ENCODE measurements at places on chromosomes 3 and 15. TPM values are rescaled to one million over a fixed set of nuclear protein-coding genes. Genes with fewer than 3 reads are reported as not detected.

- DNase-seq, result no peak
These were observed 2.4 kb downstream of the RASA2 start for GRCh38 chr3:141489203-141489602.

Gene CLDN16
- total RNA-seq, result not detected

GRCh38 chr15:82568986-82569385 is 28.7 kb upstream of the RPS17 start:
- no peak for DNase-seq

Gene KLHL40
- not detected for total RNA-seq

Gene FAM107A
- 0.07 TPM for total RNA-seq

Gene NR1I2
- 0.18 TPM for total RNA-seq

Gene AAGAB
- 55.9 TPM for total RNA-seq

DNA sequence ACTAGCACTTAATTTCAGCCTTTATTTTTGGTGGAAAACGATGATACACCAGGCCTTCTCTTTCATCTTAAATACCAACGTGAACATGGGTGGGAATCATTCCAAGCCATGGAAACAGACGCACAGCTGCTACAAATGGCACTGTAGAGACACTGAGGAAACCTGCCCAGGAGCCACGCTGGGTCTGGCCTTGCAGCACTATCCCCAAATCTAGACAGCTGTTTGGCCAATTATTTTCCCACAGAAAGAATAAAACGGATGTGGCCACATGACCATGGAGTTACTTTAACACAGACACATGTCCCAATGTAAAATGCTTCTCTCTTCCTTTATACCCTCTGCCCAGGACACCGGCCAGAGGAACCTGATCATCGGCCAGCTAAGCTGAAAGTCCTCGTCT is 83.6 kb upstream of the OCA2 start:
- DNase-seq, result no peak

GRCh38 chr3:46671541-46672348 is 21.7 kb downstream of the ALS2CL start:
- no peak for DNase-seq

DNA sequence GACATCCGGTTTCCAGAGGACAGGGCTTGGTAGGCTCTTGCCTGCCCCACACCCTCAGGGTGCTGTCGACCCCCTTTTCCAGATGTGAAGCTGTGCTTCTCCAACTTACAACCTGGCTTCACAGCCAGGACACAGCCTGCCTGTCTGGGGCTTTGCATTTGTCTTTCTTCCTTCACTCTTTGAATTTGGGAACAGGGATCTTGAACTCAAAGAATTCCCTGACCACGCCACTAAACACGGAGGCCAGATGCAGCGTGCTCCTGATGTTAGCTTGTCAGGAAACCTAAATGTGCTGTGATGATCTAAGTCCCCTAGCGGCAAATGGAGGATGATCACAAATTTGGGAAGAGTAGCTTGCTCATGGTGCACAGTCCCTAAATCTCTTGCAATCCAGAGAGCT is 244.8 kb upstream of the RGMA start:
- DNase-seq, result no peak

Gene MED12L
- total RNA-seq, result not detected

- no peak for DNase-seq
These were observed 761.0 kb downstream of the NAALADL2 start for GRCh38 chr3:175620093-175620492.

GRCh38 chr3:33128706-33129105 is 14.9 kb downstream of the CRTAP start:
- no peak for DNase-seq

Gene C3orf85
- not detected for total RNA-seq

DNA sequence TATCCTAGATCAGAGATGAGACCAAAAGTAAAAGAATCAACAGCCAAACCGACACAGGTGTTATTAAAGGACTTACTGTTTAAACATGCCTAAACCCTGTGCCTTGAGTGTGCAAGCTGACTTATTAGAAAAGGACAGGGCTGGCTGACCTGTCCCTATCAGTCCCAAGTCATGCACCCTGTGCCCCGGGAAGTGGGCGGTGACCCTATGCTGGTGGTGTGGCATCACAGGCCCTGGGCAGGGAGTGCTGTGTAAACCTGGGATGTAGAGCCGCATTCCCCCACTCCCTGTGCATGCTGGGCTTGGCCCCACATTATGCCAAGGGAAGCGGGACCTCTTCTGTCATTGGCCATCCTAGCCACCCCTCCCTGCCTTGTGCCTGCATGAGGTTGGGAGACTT is 10.6 kb downstream of the DNAJA4 start:
- no peak for DNase-seq

DNA sequence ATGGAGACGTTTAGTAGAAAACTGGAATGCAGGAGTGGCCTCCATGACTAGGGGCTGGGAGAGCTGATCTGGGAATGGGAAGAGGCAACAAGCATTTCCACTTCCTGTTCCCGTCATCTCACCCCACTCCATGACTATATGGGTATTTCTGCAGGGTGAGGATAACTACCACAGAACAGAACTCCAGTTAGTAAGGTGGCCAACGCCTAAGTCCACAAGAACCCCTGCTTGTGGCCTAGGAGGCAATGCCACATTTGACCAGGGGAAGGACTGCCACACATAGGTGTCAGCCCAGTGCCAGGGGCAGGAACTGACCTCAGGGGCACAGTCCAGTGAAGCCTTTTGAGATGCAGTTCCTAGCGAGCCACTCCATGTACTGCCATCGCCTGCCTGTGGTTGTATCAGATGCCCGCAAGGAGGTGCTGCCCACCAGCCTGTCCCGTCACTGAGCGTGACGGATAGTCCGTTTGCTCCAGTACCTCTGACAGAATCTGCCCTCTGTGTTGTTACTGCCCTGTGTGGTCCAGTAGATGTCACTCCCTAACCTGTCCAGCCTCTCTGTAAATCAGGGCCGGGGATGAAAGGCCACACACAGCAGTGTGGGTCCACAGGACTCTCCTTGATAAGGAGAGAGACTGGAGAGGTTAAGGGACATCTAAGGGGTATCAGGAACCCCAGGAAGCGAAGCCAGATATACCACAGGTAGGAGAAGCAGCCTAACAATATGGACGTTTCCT is 3.5 kb upstream of the MTFMT start:
- peak; percentile 56 for DNase-seq

GRCh38 chr3:193938613-193939012 is 197.3 kb upstream of the HES1 start:
- DNase-seq, result no peak

- DNase-seq, result no peak
These were observed 8.1 kb upstream of the SIN3A start for GRCh38 chr15:75459581-75459980.

Gene CCNB2
- total RNA-seq, result 90.4 TPM

Gene SLC24A5
- total RNA-seq, result not detected

DNA sequence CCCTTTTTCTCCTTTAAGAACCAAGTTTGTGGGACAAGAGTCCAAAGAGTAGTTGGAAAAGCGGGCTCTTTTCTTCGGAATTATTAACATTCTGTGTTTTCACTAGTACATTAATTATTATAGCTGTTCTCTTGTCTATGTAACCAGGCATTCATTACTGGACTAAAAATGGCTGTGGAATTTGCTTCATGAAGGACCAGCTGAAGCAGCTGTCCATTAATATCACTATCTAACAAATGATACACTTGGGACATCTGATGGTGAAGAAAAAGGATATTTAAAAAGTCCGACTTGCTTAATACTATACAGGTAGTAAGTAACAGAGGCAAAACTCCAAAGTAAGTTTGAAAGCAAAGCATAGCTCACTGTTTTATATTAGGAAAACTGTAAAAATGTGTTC is 728.9 kb upstream of the DPPA4 start:
- no peak for DNase-seq

- DNase-seq, result no peak
These were observed 123.3 kb upstream of the CTNNB1 start for GRCh38 chr3:41075975-41076374.

DNA sequence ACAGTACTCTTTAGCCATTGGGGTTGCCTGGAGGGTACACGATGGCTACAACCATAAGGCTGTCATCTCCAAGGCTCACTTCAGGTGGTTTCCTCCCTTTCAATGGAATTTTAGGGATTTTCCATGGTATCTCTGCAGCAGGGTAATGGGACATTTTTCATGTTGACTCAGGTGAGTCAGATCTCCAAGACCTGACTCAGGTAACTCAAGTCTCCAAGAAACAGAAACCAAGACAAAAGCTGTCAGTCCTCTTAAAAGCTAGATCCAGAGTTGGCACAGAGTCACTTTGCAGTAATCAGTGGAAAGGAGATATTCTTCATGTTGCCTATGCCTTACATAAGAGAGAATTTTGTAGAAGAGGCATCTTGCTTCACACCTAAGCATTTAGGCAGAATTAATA is 375.8 kb upstream of the ARPP21 start:
- DNase-seq, result no peak

Gene A4GNT
- not detected for total RNA-seq

GRCh38 chr15:73352082-73352481 is 16.7 kb downstream of the HCN4 start:
- DNase-seq, result no peak

DNA sequence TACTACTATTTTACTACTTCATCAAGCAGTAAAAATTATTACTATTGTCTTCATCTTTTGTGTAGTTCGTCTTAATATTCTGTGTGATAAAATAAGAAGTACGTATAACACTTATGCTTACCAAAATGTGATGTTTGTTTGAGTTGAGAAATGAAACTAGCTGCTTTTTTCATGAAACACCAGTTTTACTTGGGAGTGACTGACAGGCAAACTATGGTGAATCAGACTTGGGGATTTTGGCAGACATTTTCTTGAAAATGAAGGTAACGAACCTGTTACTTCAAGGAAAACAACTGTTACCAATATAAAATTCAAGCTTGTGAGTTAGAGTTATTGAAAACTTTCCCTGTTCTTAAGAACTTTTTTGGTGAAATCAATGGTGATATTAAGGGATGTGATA is 10.3 kb downstream of the U2SURP start:
- DNase-seq, result no peak

- no peak for DNase-seq
These were observed 67.6 kb upstream of the SH3GL3 start for GRCh38 chr15:83379579-83379959.

DNA sequence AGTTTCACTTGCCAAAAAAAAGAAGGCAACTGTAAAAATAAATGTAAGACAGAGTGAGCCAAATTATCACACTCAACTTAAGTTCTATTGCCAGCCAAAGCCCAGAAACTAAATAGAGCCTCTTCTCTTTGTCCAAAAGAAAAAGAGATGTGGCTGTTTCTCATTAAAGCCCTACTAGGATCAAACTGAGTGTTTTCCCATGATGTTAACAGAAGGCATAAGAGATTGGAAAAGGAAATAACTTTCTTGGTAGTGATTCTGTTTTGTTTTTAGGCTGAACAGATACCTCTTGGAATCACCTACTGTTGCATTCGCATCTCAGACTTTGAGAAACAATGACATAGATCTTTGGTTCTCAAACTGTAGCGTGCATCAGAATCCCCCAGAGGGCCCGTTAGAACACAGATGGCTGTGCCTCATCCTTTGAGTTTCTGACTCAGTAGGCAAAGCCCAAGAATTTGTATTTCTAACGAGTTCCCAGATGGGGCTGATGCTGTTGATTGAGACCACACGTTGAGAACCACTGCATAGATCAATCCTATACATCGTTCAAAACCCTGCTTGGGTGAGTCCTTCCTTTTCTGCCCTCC is 42.5 kb upstream of the SRGAP3 start:
- no peak for DNase-seq
